SW 1271 (cell line): ENCODE measurements at places on chromosomes 7 and 10.

GRCh38 chr10:127151981-127152699, 44.3 kb downstream of the INSYN2A start:
- no peak for DNase-seq

GRCh38 chr7:73707045-73707631, 12.3 kb downstream of the STX1A start:
- peak; percentile 58 for DNase-seq

- DNase-seq = no peak
Measured at GRCh38 chr10:131176907-131177306, 134.6 kb downstream of the TCERG1L start.

GRCh38 chr10:114283535-114284234, 44.6 kb downstream of the VWA2 start:
- DNase-seq = no peak

- DNase-seq = no peak
Measured at GRCh38 chr10:67934336-67934735, 49.9 kb downstream of the SIRT1 start.

GRCh38 chr10:11253385-11254002, 235.8 kb downstream of the CELF2 start:
- DNase-seq = no peak

GRCh38 chr7:115146148-115146547, 224.3 kb downstream of the MDFIC start:
- no peak for DNase-seq

DNA sequence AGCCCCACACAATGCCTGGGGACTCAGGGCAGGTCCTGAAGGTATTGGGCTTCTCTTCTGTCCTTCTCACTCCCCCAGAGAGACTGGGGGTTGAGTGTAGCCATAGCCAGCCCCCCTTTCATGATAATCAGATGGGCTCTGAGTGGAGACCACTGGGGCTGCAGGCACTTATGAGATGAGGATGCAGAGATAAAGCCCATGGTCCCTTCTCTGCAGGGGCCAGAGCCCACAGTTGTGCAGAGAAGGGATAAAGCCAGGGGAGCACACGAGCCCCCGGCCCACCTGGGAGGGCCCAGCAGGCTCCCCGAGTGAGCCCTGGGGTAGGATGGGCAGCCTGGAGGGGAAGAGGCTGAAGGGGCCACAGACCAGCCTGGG, 96.2 kb downstream of the BMS1 start:
- DNase-seq = no peak

DNA sequence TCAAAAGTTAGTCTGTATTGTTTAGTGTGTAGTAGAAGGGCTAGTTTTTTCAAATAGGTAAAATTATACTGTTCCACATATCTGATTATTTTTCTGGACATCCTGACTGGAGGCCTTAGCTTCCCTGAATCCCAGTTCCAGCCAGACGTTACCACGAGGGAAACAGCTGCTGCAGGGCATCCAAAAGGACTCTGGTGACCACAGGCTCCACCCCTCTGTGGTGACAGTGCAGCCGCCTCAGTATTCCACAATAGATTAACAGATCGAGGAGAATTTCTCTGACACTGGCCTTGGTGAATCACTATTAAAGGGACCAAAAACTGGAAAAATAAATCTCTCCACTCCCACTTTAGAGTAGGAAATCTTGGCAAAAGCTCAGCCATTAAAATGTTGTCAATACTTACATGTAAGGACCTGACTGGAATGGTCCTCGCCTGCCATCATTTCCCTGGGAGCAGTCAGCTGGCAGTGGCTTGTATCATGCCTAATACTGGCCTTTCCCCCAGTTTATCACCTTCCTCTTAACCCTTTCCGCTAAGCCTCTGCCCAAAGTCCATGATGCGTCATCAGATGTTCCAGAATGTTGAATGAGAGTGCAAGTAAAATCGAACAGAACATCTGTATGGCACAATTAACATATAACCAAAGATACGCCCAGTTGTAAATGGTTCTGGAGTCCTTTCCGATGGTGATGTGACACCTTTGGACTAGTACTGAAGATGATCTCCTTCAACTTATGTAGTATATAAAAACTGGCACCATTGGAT, 31.6 kb downstream of the ENO4 start:
- no peak for DNase-seq

GRCh38 chr7:1977059-1977875, 255.5 kb downstream of the MAD1L1 start:
- DNase-seq = no peak

- DNase-seq = no peak
Measured at GRCh38 chr7:15041226-15041625, 138.7 kb upstream of the DGKB start.

GRCh38 chr10:70197235-70197945, 27.1 kb upstream of the SAR1A start:
- no peak for DNase-seq

- DNase-seq = no peak
Measured at GRCh38 chr7:82755705-82756551, 312.4 kb upstream of the CACNA2D1 start.

- DNase-seq = no peak
Measured at GRCh38 chr7:133365917-133366316, 113.0 kb downstream of the EXOC4 start.

- no peak for DNase-seq
Measured at GRCh38 chr7:96968981-96969380, 36.4 kb upstream of the DLX6 start.

GRCh38 chr7:31074120-31074383, 21.9 kb downstream of the ADCYAP1R1 start:
- DNase-seq = no peak

GRCh38 chr7:86778271-86778670, 134.6 kb downstream of the GRM3 start:
- DNase-seq = no peak

DNA sequence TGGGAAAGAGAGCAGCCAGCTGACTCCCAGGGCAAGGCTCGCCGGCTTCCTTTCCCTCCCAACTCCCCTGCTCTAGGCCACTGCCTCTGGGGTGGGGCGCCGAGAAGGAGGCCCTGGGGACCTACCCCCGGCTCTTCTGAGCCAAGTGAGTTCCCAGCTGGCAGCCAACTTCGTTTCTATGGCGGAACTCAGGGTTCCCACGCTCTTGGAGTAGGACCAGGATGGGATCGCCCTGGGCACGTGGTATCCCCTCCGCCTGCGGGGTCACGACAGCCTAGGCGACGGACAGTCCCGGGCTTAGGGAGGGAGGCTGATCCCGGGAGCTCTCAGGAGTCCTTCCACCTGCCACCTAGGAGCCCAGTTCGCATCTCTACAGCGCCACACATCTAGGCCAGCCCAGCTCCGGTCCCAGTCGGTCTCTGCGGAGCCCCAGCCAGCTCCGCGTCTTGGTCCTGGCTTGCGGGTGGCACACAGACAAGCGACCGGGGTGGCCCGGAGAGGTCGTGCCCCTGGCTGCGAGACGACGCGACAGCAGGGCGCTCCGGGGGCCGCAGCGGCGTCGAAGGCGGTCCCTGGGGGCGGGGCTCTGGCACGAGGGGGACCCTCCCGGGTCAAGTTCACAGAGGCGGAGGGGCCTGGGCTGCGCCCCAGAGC, 20.5 kb upstream of the GATA3 start:
- no peak for DNase-seq

GRCh38 chr7:42548816-42549611, 312.0 kb upstream of the GLI3 start:
- DNase-seq = no peak

- DNase-seq = no peak
Measured at GRCh38 chr10:12327074-12327473, 22.3 kb upstream of the CAMK1D start.

DNA sequence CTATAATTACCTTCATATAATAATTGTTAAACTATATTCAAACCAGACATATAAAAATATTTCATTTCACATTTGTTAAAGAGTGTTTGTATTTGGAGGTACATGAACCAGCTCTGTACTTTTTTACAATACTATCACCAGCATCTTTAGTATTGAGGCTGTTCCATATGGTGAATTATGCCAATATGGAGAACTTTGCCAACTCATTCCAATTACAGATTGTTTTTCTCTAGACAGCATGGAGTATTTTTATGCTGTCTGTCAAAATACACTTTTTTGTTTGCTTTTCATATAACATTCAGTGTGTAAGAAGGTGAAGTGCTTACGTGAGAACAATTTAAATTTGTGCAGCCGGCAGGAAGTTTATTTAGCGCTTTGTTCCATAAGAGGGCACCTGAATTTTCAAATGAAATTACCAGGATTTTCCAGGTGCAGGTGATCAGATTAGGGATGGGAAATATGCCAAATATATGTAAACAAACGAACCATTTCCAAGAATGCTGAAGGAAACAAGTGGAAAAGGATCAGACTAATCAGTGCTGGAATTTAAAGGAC, 54.9 kb downstream of the SEMA3E start:
- no peak for DNase-seq

DNA sequence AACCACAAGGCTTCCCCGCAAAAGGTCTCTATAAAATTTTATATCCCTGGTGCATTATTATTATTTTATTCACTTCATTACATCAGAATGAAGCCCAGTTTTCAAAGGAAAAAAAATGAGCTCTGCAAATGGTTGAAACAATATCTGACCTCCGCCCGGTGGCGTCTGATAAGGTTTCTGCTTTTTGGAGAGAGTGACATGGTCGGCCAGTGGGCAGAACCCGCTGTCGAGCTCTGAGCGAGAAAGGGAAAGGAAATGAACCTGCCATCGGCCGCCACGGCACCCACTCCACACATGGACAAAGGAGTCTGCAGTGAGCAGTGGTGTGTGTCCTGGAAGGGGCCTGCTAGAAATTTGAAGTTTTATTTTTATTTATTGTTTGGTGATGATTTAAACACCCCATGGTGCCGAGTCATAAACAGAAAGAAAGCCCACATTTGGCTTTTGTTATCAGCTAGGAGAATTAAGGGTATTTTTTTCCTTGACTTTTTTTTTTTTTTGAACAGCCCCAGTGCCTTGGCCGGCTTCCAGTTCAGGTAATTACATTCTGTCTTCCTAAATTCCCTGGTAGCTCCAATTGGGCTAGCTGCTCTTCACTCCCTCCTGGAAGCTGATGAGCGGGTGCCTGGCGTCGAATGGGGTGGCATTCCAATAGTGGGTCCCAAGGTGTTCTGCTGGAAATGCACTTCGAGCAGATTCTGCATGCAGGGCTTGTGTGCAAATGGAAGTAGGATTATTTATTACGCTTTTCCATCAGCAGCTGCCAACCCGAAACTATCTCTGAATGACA, 149.4 kb upstream of the MKI67 start:
- DNase-seq = no peak

DNA sequence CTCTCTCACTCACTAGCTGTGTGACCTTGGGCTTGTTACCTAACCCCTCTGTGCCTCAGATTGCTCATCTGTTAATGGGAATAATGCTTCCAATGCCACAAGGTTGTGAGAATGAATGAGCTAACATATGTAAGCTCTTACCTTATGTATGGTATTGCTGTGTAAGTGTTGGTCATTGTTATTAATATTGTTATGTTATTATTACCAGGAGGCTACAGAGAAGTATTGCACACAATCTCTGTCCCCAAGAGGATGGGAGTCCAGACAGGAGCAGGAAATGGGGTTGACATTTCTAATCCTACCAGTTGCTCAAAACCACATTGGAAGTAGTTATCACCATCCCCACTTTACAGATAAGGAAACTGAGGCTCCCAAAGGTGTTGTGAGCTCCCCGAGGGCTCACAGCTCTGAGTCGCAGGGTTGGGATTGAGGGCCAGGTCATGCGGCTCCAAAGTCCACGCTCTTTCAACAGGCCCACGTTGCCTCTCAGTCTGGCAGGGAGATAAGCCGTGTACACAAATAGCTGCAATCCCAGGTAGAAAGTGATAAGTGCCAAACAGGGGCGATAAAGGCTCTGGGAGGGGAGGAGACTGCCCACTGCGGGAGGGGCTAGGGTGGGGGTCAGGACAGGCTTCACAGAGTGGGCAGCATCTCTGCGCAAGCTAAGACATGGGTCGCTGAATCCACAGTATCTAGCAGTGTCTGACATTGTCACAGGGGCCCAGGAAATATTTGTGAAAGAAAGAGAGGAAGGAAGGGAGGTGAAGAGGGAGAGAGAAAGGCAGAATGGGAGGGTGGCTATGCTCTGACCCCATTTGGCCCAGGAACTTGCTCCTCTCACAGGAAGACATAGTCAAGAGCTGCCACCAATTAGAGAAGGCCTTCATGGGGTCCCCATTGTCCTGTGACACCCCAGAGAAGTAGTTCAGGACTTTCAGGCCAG, 9.6 kb upstream of the ZMIZ1 start:
- DNase-seq = no peak

- DNase-seq = no peak
Measured at GRCh38 chr7:42479816-42480633, 243.0 kb upstream of the GLI3 start.

DNA sequence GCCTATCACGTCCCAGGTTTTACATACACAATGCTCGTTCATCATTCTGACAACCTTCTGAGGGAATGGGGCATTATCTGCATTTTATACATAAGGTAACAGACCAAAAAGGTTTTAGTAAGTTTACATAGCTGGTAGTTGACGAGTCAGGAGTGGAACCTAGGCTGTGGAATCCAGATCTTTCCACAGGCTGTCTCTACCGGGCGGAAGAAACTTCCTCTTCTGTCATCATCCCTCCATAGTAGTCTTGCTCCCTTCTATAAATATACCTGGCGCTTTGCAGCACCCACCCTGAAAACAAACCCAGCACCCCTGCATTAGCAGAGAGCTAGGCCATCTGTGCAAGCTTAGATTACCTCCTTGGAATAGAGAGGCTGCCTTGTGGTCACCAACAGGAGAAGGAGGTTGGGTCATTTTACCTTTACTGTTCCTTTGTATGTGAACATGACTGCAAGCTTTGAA, 1.3 kb downstream of the TSPAN13 start:
- no peak for DNase-seq

DNA sequence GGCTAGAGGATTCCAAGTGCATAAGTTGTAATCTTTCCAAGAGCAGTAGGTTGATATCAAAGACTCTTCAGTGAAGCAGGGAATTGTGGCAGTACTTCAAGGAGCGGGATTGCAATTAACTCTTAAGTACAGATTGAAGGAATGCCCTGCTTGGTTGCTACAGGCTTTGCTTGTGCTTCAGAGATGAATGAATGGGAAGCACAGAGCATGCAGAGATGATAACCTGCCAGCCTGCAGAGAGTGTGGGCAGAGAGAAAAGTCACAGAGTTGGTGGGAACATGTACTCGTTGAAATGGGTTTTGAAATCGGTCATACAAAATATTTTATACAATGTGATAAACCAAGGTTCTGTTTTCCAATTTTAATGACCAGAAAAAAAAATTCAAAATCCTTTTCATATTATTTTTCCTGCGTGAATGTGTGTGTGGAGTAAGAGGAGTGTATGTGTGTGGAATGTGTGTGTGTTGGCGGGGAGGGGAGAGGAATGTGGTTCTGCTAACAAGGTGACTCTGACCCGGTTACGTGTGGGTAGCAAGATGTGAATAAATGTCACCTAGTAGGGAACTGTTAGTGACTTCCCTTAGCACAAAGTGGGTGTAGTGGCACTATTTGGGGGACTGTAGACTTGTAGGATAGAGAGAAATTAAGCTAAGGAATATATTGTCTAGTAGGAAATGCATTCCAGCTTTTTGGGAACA, 697.8 kb downstream of the GATA3 start:
- DNase-seq = no peak

- no peak for DNase-seq
Measured at GRCh38 chr10:8050556-8051108, 3.9 kb upstream of the GATA3 start.

- DNase-seq = no peak
Measured at GRCh38 chr7:122518488-122518887, 180.4 kb downstream of the RNF133 start.

- DNase-seq = no peak
Measured at GRCh38 chr7:87339373-87339897, 6.0 kb upstream of the CROT start.
